ENCODE measurements at places on chromosomes 2 and 18.
A peak's percentile ranks its signal among the peaks of the same experiment; 100 is the strongest.

GRCh38 chr2:67604360-67604759, 207.2 kb downstream of the ETAA1 start:
- DNase-seq: no peak

DNA sequence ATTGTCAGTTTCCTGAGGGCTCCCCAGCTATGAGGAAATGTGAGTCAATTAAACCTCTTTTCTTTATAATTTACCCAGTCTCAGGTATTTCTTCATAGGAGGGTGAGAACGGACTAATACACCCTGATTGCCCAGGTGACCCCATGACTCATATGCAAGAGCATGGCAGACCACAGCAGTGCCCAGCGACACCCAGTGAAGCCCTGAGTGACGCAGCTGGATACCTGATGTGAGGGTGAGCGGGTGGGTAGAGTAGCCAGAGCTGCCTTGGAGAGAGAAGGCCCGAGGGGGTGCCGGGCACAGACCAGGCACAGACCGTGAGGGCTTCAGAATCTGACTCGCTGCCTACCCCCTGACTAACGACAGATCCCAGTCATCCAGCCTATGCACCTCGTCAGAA, 15.4 kb downstream of the ALPG start:
- no peak for DNase-seq

- no peak for DNase-seq
Measured at GRCh38 chr2:46645681-46646162, 166.4 kb downstream of the TMEM247 start.

GRCh38 chr2:145374165-145374564, 854.2 kb upstream of the ZEB2 start:
- no peak for DNase-seq

GRCh38 chr2:134873152-134873551, 34.7 kb downstream of the ACMSD start:
- no peak for DNase-seq

GRCh38 chr18:48609820-48610815, 71.3 kb downstream of the CTIF start:
- DNase-seq: no peak

GRCh38 chr18:49698525-49699025, 114.8 kb downstream of the ACAA2 start:
- no peak for DNase-seq

DNA sequence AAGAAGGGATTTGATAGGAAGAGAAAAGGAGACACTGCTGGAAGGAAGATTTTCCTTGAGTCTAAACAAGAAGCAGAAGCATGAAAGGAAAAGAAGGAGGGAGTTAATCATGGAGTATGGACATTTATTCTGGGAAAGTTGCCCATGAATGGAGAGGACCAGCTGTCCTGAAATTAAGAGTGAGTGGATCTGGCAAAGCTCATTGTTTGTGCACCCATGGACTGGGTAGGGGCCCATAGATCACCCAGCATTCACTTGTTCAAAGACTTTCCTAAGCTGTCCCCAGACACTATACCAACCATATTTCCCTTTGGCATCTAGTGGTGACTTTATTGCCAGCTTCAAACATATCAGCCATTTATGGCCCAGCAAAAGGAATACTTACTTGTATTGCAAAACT, 422.7 kb downstream of the FBXO15 start:
- DNase-seq: no peak

- no peak for DNase-seq
Measured at GRCh38 chr2:229852565-229852964, 69.2 kb downstream of the TRIP12 start.

- no peak for DNase-seq
Measured at GRCh38 chr2:179195141-179195540, 69.5 kb downstream of the SESTD1 start.

DNA sequence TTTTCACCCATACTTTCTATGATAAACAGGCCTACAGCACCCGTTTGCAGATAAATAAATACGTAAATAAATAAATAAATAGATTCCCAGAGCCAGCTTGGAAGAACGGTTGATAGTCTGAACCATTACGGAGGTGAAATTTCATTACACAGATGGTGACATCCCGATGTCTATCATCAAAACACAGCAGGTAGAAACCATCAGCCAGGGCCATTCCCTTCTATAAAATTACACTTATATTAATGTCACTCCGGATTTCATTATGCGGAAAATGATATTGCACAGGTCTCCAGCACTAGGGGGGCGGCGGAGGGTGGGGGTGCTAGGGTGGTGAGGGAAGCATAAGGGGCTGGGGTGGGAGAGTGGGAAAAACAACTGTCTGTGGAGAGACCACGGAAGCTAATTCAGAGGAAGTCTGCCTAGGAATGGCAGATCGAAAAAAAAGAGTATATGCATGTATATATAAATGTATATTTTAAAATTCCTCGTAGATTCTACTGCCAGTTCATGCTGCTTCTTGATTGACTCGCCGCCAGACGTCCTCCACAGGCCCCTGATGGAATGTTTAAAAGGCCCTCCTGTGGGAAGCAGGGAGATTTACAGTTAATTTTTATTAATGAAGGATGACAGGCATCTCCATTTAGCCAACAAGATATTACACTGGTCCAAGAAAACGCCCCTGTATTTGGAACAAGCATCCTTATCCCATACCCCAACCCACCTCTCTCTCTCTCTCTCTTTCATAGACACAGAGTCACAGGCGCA, 1906.0 kb upstream of the PIK3C3 start:
- no peak for DNase-seq

- DNase-seq: no peak
Measured at GRCh38 chr18:57050310-57050949, 96.5 kb upstream of the BOD1L2 start.

DNA sequence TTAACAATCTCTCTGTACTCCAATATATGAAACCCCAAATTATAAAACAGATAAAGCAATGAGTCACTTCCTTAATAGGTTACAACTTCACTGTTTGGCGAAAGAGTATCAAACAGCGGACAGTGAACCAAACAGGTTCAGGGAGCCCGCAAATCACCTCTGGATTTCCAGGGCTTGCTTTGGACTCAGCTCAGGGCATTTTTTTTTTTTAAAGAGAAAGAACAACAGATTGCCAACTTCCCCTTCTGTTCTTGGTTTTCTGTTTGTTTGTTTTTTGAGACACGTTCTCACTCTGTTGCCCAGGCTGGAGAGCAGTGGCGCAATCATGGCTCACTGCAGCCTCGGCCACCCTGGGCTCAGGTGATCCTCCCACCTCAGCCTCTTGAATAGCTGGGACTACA, 52.7 kb downstream of the ABCB11 start:
- no peak for DNase-seq

- no peak for DNase-seq
Measured at GRCh38 chr2:238391042-238391689, 35.6 kb upstream of the ASB1 start.

DNA sequence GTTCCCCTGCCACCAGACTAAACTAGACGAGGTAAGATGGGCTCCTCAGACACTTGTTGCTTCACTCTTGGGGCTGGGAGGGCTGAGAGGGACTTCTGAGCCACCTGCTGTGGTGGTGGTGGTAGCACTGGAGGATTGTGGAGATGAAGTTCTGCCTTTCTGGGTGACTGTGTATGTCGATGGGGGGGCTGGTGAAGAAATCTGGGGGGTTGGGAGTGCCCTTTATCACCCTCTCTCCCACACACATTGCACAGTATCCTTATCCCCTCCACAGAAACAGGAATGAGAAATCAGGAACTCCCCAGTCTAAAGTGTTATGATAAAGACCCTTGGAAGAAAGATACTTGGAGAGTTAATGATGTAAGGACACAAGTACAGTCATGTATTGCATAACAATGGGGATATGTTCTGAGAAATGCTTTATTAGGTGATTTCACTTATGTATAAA, 38.5 kb downstream of the HK2 start:
- DNase-seq: no peak

GRCh38 chr2:128037649-128038048, 9.8 kb upstream of the SAP130 start:
- DNase-seq: no peak

- peak; percentile 7 for DNase-seq
Measured at GRCh38 chr2:181130686-181131085, 150.3 kb downstream of the UBE2E3 start.

- DNase-seq: no peak
Measured at GRCh38 chr2:50597206-50597605, 434.7 kb downstream of the NRXN1 start.

DNA sequence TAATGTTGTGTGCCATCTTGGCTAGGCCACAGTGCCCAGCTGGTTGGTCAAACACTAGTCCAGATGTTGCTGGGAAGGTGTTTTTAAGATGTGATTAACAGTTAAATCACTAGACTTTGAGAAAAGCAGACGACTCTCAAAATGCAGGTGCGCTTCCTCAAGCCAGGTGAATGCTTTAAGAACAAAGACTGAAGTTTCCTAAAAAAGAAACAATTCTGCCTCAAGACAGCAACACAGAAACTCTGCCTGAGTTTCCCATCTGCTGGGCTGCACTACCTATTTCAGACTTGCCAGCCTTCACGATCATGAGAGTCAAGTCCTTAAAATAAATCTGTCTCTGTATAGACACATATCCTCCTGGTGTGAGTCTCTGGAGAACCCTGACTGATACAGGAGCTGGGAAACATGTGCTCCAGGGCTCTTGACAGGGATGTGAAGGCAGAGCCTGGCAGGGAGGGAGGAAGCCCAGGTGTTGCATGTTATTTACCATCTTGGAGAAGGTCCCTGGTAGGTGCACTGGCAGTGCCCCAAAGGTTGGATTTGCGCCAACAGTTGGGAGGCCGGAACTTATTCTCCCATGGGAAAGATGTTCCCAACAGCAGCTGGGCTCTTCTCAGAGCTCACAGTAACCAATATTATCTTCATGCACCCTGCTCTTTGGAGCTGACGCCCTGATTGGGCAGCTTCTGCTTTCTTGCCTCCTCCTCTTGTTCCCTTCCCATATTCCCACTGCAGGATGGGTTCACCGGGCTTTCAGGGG, 43.9 kb downstream of the ST6GAL2 start:
- DNase-seq: no peak

- no peak for DNase-seq
Measured at GRCh38 chr2:50987616-50988313, 44.2 kb downstream of the NRXN1 start.

DNA sequence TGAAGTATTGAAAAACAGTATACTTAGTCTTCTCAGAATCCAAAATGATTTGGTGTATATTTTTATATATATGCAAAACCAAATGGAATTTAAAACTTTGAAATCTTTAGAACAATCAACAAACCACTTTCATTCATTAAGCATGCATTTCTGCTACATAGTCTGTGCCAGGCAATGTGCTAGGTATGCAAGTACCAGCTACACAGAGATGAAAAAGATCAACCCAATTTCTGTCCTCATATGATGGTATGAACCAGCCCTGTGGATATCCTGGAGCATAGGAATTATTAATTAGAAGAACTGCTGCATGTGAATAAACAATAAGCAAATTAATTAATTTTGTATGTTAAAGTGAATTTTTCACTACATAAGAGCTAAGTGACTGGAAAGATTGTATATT, 51.2 kb upstream of the RTN4 start:
- no peak for DNase-seq

DNA sequence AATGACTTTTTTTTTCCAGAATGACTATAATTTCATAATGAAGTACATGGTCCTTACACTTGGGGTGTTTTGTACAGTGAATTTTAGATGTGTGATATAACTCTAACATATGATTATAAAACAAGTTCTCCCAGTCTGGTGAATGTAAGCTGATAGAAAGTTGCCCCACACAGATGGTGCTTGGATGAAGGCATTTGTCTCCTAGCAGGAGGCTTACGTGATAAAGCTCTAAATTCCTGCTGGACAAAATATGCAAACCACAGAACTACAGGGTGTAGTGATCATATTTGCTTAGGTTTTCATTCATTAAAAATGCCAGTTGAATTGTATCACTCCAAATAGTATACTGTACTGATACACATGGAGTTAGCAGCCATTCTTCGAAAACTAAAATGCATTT, 85.5 kb downstream of the DSC3 start:
- peak; percentile 27 for DNase-seq

DNA sequence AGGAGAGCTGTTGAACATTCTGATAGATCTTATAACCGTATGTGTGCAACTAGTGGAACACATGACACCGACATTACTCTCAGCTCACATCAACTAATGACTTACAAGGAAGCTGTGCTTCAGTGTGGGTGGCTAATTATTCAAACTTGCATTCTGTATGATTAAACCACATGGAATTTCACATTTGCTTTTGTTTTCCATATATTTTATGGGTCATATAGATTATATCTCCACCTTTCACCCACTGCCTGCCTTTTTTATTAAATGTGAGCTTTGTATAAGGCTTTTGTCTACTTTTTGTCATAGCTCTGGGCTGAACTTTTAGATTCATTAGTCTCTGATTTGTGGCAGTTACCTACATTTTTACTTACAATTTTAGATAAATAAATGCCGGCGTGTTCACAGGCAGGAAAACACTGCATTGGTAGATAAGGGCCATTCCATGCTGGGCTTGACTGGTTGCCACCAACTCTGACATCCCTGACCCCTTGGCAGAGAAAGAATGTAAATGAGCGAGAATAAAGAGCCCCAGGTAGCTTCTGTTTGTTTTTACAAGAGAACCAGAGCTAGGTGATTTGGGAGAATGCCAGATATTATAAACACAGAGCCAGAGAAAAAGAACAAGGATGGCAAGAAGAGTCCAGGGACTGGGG, 35.7 kb downstream of the LYPD6 start:
- DNase-seq: peak; percentile 88

DNA sequence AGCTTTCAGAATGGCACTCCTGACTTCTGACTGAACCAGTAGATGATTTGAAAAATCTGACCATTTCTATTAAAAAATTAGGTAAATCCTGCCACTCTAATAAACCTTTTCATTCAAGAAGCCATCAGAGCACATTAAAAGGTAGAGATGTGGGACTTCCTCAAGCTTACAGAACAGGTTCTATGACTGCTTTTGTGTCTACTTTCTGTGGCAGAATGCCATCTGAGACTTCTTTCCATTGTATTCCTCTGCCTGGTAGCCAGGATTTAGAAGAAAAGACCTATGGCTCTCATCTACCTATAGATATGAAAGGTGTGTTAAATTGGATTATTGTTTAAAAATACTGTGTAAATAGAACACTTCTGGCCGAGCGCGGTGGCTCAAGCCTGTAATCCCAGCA, 99.9 kb upstream of the NABP1 start:
- no peak for DNase-seq

DNA sequence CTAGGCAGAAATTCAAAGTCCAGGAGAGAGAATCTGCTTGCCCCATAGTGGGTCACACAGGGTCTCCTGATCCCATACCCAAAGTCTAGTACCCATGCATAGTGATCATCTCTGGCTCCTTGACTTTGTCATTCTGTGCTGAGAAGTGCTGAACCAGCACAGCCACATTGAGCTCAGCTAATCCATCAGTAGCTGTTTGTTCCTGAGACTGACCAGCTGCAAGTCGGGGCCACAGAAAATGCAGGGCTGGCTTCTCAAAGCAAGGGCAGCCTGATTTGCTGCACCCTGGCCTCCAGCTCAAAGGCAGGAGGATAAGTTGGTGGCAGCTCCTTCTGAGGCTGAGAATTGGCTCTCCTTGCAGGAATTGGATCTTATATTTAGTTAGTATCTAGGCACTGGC, 72.2 kb downstream of the LYPD1 start:
- DNase-seq: no peak
